ENCODE measurements at places on chromosomes 1 and 21.

DNA sequence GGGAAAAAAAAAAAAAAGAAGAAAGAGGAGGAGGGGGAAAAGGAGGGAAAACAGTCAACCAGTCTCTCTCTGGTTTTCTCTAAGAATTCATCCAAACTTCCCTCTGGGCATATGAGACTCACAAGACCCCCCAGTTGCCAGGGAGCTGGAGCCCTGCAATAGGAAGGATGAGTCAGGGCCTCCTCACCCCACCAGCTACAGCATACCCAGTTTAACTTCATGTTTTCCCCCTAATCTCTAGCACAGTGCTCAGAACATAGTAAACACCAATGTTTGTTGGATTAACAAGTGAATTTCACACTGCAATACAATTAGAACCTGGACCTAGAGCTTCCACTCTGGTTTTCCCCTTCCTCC, 7.8 kb downstream of the F11R start:
- no peak for DNase-seq

GRCh38 chr1:242523719-242524570, 552 bp downstream of the PLD5 start:
- DNase-seq = no peak

GRCh38 chr1:107477233-107477632, 336.4 kb downstream of the NTNG1 start:
- no peak for DNase-seq

DNA sequence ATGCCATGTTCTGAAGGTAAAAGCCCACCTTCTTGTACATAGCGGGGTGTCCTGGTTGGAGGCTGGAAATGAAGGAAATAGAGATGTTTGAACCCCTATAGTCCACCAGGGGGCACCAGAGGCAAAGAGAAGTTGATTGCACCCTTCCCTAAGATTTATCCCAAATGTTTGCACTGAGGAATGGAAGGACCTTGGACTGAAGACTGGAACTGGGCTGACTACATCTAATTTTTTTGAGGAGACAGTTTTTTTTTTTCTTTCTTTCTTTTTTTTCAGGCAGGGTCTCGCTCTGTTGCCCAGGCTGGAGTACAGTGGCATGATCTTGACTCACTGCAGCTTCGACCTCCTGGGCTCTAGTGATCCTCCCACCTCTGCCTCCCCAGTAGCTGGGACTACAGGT, 55.3 kb upstream of the EIF4G3 start:
- DNase-seq = peak; percentile 47

DNA sequence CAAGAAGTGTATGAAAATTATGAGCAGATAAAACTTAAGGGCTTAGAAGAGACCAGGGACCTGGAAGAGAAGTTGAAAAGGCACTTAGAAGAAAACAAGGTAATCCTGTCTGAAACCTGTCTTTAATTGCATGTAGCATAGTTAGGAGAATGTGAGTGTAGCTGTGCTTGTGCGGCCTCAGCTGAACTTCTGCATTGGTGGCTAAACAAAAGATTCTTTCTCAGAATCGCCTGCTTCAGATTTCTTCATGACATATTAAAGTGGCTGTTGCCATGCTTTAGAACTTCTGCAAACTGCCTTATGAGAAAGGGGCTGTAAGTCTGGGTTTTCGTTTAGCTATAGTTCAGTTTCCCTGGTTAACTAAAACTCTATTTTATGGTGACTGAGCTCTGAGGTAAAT, 94.5 kb downstream of the VPS26C start:
- DNase-seq = no peak

DNA sequence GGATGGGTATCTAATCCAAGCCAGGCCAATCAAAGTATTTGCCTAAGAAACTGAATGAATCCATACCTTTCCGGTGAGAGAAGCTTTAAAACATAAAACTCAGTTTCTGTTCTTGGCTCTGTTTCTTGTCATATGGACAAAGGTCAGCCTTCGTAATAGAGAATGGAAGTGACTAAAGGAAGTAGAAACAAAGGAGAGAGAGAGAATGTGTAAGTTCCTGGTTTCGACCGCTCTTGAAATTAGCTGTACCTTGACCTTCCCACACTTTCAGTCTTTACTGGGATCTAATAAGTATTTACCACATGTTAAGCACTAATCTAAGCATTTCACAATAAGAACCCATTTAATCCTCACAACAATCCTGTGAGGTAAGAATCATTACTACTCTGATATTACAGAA, 19.6 kb upstream of the CLCA4 start:
- DNase-seq = no peak

- no peak for DNase-seq
Measured at GRCh38 chr1:8239039-8239305, 78.9 kb upstream of the SLC45A1 start.

- no peak for DNase-seq
Measured at GRCh38 chr1:64691626-64692025, 53.2 kb upstream of the RAVER2 start.

GRCh38 chr1:148318123-148318903, 164.8 kb downstream of the PPIAL4G start:
- peak; percentile 52 for DNase-seq

DNA sequence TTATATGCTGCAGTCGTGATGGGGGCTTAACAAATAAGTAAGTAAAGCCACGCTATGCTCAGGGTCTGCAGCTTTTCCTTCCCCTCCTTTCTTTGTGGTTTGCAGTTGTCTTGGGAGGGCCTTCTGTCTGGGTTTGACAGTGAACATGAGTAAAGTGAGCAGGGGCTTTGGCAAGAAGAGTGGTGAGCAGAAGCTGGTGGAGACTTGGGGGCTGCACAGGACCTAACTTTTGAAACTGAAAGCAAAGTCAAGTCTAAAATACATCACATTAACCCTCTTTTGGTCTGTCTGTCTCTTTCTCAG, 368.6 kb upstream of the VAMP3 start:
- DNase-seq = no peak

- no peak for DNase-seq
Measured at GRCh38 chr1:33338048-33338439, 17.1 kb upstream of the A3GALT2 start.

DNA sequence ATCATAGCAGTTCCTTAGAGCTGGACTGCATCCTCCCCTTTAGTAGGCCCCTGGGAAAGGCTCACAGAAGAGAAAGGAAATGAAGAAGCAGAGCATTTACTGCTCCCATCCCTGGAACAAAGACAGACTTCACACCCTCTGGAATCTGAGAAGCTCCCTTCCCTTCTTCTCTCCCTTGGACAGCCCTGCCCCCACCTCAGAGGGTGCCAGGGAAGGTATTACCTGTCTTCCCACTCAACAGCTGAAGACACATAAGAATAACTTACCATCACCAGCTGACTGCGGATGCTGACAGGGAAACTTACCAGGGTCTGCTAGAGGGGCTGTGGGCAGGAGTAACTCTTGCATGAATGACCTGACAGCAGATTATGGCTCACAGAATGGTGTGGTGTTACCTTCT, 14.1 kb upstream of the FAAH start:
- no peak for DNase-seq

GRCh38 chr1:169906938-169907337, 13.2 kb upstream of the SCYL3 start:
- no peak for DNase-seq

DNA sequence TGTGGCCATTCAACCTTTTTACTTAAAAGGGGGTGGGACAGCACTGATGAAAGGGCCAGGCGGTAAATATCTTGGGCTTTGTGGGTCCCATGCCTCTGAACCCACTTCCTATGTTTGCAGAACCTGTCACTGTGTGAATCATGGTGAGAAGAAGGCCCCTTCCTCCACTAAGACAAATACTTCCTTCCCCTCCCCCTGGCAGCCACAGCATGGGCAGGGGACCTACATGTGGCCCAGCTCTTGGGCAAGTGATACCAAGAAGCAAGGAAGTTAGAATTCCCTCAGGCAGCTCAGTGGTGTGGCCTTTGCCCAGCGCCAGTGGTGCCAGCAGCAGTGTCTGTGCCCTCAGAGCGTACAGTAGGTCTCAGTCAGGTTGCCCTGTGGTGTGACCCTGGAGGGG, 168.6 kb downstream of the TRIM33 start:
- DNase-seq = no peak

GRCh38 chr1:247638781-247639180, 33.4 kb downstream of the OR2G3 start:
- no peak for DNase-seq

DNA sequence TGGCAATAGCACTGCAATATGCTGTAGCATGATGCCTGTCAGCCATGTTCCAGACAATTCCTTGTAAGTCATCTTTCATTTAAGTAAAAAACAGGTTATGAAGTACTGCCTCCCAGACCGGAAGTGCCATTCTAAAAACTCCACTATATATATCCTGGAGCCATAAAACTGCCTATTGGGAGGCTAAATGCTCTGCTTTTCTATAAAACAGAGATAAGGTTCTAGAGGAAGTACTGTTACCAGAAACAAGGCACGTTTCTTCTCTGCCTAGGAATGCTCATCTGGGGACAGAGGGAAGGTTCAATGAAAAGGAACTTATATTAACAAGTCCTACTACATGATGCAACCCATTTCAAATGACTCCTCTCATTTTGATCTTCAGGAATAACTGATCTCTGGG, 66.8 kb downstream of the GPR137B start:
- DNase-seq = no peak

Measured in GM12891 (cell line).